Activated naive CD8-positive, alpha-beta T cell treated with anti-CD3 and anti-CD28 coated beads, Interleukin-2, amount 10 ng/mL, durations not matched to agents 7 days and 5 days (primary cell): ENCODE measurements at places on chromosomes 3 and 15.

- DNase-seq: no peak
Observed at GRCh38 chr3:187403768-187404288, 35.6 kb downstream of the RTP4 start.

DNA sequence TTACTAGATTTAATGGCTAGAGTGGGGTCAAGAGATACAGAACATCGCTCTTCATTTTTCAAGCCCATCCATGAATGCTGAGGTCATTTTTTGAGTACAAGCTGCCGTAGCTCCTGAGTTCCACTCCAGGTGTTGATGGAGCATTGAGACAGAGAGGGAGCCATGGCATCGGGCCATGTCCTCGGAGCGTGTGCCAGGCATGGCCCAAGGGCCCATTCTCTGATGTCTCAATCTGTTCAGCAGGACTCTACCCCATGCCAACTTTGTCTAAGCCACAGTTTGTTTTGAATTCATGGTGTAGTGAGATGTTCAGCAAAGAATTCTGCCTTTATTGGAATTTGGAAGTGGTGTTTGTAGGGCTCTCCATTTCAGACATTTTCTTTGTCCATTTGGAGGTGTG is 110.5 kb upstream of the ADAMTS9 start:
- DNase-seq: no peak

DNA sequence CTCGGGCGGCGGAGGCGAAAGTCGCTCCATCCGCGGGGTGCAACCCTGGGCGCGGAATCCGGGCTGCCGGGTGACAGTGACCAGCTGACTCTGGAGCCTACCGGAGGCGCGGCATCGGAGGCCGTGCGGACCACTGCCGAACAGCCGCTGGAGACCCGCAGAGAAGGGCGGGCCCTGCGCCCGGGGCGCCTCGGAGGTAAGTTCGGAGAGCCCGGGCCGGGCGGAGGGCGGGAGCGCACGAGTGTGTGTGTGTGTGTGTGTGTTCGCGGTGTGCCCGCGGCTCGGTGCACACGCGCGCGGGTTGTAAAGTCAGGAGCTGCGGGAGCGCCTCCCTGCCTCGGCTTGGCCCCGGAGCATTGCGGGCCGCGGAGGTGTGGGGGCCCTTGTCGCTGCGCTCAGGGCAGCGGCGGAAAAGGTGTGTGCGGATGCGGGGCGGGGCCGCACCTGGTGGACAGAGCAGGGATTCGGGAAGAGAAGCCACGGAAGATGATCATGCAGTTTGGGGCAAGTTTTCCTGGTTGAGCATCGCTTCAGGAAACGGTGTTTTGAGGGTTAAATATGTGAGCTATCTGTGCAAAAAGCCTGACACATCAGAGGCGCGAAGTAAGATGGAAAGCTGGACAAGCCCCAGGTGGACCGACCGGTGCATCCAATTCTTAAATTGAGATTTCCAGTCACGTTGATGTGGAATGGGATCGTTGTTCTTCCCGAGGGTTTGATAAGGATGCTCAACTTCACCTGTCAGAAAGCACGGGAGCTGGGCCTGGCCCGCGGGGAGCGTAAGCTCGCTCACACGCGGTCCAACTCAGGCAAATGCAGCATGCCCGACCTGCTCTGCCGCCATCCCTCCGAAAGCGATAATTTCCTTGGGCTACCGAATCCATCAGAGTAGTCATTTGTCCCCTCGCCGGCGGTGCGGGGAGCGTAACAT is 474 bp downstream of the MINAR1 start:
- peak; percentile 34 for DNase-seq

- DNase-seq: no peak
Observed at GRCh38 chr3:122025296-122025695, 3.2 kb upstream of the ILDR1 start.

- no peak for DNase-seq
Observed at GRCh38 chr3:176839901-176840300, 357.4 kb downstream of the TBL1XR1 start.
